C1 segment of cervical spinal cord (tissue), 14 donors: ENCODE measurements at places on chromosomes 7 and 10.

DNA sequence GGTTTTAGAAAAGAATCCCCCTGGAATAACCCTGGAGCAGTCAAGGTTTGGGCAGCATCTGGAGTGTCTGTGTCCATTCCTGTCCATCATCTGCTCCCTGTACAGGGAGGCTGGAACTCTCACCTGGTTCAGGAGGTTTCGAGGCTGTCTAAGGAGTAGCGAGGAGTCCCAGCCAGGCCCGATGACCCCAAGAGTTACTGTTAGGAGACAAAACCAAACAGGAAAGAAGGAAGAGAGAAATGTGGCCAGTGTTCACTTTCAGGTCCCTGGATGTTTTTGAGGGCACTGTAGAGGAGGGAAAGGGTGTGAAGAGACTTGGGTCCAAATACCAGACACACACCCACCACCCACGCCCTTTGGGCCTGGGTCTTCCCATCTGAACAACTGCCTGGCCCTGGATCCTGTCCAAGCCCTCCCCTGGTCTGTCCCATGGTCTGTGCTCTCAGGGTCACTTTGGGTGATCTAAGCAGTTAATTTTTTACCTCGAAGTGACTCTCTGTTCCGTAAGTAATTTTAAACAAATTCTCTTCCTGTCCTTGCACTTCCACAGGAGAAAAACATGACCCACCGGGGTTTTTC, 117.1 kb downstream of the ZMIZ1 start:
- DNase-seq = no peak

DNA sequence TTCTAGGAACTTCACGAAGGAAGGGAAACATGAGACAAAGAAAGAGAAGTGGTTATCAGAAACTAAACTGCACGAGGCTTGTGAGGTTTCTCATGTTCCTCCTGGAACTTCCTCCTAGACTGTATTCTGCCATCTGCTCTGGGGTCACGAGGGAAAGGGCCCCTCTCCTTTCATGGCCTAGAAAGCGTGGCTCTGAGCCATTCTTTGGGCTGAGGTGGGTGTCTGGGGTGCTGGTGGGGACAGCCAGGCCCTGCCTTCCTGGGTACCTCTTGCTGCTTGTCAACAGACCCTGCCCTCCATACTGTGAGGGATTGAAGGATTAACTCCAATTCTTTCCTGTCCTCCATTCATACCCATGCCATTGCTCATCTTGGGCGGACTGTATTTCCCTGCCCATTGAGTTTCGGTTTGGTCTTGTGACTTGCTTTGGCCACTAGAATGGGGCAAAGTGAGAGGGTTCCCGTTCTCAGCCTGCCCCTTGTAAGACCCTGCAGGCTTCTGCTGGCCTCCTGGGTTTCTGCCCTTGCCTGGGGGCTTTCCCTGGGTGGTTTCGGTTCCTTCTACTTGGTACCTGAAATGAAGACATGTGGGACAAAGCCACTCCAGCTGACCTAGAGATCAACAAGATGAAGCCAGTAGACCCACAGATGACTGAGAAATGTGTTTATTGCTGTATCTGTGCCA, 14.9 kb upstream of the GIMAP8 start:
- DNase-seq = no peak

- DNase-seq = no peak
Observed at GRCh38 chr10:62662486-62662885, 142.0 kb upstream of the ADO start.

- DNase-seq = no peak
Observed at GRCh38 chr10:86960003-86960862, 1.8 kb downstream of the SNCG start.

GRCh38 chr10:7102084-7102483, 308.8 kb downstream of the SFMBT2 start:
- no peak for DNase-seq
